ENCODE measurements at places on chromosomes 4 and X. TPM values are rescaled to one million over a fixed set of nuclear protein-coding genes. Genes with fewer than 3 reads are reported as not detected.

DNA sequence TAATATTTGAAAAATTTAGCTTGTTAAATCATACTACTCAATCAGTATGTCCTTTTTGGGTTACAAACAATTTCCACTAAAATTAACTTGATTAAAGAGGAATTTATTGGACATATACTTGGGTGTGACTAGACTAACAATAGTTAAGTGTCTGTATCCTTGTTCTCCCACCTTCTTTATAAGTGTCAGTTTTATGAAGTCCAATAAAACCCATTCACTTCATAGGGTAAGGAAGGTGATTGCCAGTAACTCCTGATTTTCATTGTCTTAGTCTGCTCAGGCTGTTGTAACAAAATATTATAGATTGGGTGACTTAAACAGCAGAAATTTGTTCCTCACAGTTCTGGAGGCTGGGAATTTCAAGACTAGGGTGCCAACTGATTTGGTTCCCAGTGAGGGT, 800.0 kb downstream of the PDHA2 start:
- DNase-seq, result no peak
- no peak overlapping the region for H3K27ac ChIP-seq

DNA sequence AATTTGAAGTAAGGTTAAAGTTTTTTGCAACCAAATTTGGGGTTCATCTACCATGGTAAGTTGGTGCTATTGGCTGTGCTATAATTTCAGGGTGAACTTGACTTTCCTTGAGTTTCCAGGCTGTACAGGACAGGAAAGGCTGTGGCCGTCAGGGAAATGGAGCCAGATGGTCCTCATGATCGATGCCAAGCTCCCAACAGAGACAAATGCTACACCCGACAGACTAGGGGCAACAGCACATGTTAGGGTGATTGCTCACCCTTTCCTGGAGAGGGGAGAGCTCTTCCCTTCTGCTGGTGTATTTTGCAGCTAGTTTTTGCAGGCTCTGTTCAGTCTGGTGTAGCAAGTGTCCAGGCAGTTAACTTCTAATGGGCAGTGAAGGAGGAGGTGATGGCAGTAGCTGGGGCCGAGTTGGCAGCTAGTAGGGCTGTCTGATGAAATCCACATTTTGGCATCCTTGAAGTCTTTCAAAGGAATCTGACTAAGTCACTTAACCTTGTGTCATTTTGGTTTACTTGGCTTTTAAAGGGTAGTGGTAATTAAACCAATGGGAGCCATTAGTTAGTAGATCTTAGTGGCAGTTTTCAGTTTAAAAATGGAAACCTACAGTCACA, 47.8 kb downstream of the GAB1 start:
- H3K4me3 ChIP-seq, result no peak overlapping the region
- H3K4me1 ChIP-seq, result no peaks in the 10 kb centered on the region
- no peaks in the 10 kb centered on the region for H3K27me3 ChIP-seq
- DNase-seq, result no peak

- no peaks in the 10 kb centered on the region for H3K27me3 ChIP-seq
- no peak overlapping the region for H3K4me3 ChIP-seq
- DNase-seq, result no peak
- H3K36me3 ChIP-seq, result peaks cover 35% of the 10 kb centered on the region
Observed at GRCh38 chr4:6618386-6619115, 21.9 kb upstream of the MRFAP1 start.

GRCh38 chrX:50863471-50863870, 47.1 kb upstream of the BMP15 start:
- H3K27ac ChIP-seq, result no peak overlapping the region
- H3K36me3 ChIP-seq, result no peaks in the 10 kb centered on the region
- H3K4me3 ChIP-seq, result no peak overlapping the region
- no peak for DNase-seq
- H3K4me1 ChIP-seq, result no peaks in the 10 kb centered on the region

GRCh38 chrX:107711521-107712181, 63.9 kb downstream of the TSC22D3 start:
- H3K36me3 ChIP-seq, result peaks cover 29% of the 10 kb centered on the region
- H3K27ac ChIP-seq, result peak overlapping the region; percentile 99
- H3K27me3 ChIP-seq, result no peaks in the 10 kb centered on the region
- peak overlapping the region; percentile 80 for H3K4me3 ChIP-seq
- DNase-seq, result no peak
- peaks cover 46% of the 10 kb centered on the region for H3K4me1 ChIP-seq

- H3K27me3 ChIP-seq, result peaks cover 31% of the 10 kb centered on the region
- DNase-seq, result no peak
- H3K4me3 ChIP-seq, result no peak overlapping the region
- no peaks in the 10 kb centered on the region for H3K36me3 ChIP-seq
Observed at GRCh38 chr4:80225595-80225994, 28.3 kb downstream of the PRDM8 start.

DNA sequence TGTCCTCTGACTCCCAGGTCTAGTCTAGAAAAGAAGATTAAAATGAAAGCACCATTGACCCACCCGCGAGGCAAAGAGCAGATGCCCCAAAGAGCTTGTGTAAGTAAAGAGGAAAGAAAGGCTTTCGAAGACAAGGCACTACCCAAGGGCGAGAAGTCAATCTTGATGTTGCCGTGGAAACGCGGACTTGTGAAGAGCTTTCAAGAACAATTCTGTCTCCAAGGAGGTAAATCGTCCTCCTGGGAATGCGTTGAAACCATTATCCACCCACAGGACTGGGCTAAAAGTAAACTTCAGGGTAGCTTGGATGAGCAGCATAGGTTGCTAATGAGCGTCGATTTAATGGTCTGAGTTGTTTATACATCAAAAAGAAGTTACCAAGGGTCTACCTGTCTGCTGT, 189.3 kb downstream of the DHRSX start:
- no peaks in the 10 kb centered on the region for H3K27me3 ChIP-seq
- H3K27ac ChIP-seq, result no peak overlapping the region
- DNase-seq, result no peak
- H3K36me3 ChIP-seq, result peaks cover 6% of the 10 kb centered on the region
- no peak overlapping the region for H3K4me3 ChIP-seq
- no peaks in the 10 kb centered on the region for H3K4me1 ChIP-seq

GABRE gene
- not detected for total RNA-seq

FOXP3 gene
- total RNA-seq, result 28.9 TPM

TIMP1 gene
- 77.1 TPM for total RNA-seq

EXOC1L gene
- total RNA-seq, result not detected

SLC6A14 gene
- total RNA-seq, result not detected

Data from activated T-helper 2 cell treated with anti-CD3 and anti-CD28 coated beads, Interferon-gamma antibody, Interleukin-2, Interleukin-4, amounts not matched to agents 10 μg/mL and 5 μg/mL and 100 μg/mL, durations not matched to agents 14 hours and 24 hours and 36 hours (primary cell).